ENCODE measurements at places on chromosomes 1 and 21. TPM values are rescaled to one million over a fixed set of nuclear protein-coding genes. Genes with fewer than 3 reads are reported as not detected.

- DNase-seq = no peak
Observed at GRCh38 chr1:59641836-59642235, 172.9 kb upstream of the HOOK1 start.

DNA sequence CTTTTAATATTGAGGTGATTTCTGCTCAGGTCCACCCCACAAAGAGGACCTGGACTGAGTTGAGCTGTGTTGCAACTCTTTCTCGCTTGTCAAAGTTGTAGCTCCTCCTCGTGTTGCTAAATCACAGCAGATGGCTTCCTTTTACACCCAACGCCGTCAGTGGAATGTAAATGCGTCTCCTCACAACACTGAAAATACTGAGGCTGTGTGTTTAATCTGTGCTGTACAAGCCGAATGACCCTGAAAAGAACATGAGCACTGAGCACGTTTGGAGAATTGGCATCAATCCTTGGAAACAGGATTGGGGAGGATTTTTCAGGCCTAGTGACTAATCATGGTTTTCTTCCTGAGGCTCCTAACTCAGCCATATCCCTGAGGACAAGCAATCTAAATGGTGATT is 196.0 kb downstream of the CRB1 start:
- no peak for DNase-seq

- no peak for DNase-seq
Observed at GRCh38 chr1:5465281-5465711, 526.9 kb downstream of the NPHP4 start.

DNA sequence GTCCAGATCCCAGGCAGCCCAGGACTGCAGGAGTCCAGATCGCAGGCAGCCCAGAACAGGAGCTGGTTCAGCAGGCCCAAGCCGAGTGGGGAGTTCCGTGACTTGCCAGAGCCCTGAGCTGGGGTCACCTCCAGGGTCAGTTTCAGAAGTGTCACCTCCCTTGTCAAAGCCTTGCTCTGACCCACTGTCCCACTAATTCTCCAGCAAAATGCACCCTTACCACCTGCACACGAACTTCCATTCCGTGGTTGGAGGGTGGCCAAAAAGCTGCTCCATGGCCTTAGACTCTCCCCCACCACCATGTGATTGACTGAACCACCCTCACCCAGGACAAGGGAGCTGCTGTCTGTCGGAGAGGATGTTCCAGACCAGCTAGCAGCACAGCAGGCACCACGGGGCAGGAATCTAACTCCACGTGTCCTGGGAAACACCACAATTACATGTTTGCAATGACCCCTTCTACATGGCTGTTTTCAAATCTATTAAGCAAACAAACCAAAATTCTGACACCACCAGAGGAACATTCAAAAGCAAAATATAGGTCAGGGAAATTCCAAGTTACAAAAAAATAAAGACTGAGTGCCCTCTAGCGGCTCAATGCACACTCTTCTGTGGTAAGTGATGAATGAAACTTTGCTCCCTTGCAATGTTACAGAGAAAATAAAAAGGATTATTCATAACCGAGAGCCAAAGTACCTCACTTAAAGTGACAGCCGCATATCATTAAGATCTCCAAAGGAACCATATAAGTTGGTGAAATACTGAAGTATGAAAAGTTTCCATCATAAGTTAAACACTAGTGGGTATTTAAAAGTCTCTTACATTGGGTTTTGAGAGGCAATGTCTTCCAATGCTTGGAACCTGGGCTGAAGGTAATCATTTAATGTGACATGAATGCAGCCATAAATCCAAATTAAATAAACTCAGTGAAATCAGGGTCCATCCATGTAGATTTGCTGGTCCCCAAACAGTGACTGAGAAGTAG is 76.3 kb downstream of the NPHP4 start:
- DNase-seq = no peak

Gene WDR47
- total RNA-seq = 14.6 TPM

DNA sequence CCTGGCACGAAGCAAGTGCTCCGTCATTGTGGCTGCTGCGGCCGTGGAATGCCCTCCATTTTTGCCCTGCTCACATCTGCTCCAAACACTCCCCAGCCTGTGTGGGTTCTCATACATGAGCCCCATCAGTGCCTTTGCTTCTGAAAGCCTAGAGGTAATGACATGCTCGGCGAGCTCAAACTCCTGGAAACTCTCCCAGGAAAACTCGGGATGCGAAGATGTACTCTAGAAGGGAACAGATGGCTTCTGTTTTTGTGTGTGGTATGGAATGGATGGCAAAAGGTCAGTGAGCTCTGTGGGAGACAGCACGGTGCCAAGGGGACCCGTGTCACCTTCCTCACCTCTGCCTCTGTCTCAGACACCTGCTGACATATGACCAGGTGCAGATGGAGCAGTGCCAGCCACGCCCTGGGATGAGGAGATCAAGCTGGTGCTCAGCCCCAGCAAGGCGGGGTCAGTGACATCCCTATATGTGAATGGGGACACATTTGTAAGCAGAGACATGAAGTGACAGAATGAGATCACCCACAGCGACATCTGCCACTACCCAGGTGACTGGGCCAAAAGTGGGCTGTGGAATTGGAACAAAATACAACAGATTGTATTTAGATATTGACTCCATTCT is 84.1 kb upstream of the COX20 start:
- no peak for DNase-seq

GRCh38 chr1:224744521-224744920 is 128.4 kb downstream of the CNIH3 start:
- DNase-seq = no peak

- DNase-seq = no peak
Observed at GRCh38 chr1:43831851-43832250, 101.8 kb upstream of the ARTN start.

- DNase-seq = no peak
Observed at GRCh38 chr1:106962591-106962990, 93.9 kb upstream of the PRMT6 start.

GRCh38 chr1:93673163-93673829 is 8.3 kb downstream of the BCAR3 start:
- no peak for DNase-seq

GRCh38 chr1:10838541-10838940 is 42.1 kb upstream of the CASZ1 start:
- no peak for DNase-seq
